Mononuclear cell (primary cell): ENCODE measurements at places on chromosomes 1 and 21. TPM values are rescaled to one million over a fixed set of nuclear protein-coding genes. Genes with fewer than 3 reads are reported as not detected.

The LCE1B gene
- total RNA-seq, result not detected

The JMJD4 gene
- total RNA-seq, result 10.5 TPM

The AGRN gene
- 2.6 TPM for total RNA-seq

The PKLR gene
- not detected for total RNA-seq

The PPM1J gene
- total RNA-seq, result 0.63 TPM

The NHLH1 gene
- not detected for total RNA-seq

The ACTL8 gene
- not detected for total RNA-seq

The IL23R gene
- total RNA-seq, result 0.10 TPM

The FAM163A gene
- total RNA-seq, result 0.21 TPM

The S100PBP gene
- total RNA-seq, result 18.5 TPM
